ENCODE measurements at places on chromosomes 6 and 20. TPM values are rescaled to one million over a fixed set of nuclear protein-coding genes. Genes with fewer than 3 reads are reported as not detected.

- DNase-seq = no peak
Measured at GRCh38 chr6:164554700-164555476, 754.5 kb downstream of the C6orf118 start.

DNA sequence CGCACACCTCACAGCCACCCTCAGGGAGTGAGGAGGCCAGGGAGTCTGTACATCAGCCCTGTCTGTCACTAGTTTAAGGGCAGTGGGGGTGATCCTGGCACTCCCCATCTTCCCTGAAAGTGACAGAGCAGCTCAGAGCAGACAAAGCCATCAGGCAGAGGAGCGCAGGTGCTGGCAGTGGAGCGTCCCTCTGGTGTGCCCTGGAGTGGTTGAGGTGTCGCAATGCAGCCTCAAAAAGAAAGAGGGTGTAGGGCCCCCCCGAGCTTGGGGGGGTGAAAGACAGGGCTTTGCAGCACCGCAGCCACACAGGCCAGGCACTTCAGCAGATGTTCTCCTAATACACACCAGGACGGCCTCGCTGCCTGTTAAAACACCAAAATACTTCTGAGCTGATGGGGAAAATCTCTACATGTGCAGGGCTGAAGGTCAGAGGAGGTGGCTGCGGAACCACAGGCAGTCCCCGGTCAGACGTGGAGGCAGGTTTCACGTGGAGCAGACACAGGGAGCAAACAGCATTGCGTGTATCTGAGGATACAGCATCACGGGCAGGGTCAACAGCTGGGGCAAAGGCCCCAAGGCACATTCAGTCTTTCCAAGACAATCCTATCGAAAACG lies 69.5 kb downstream of the PREX1 start:
- no peak for DNase-seq

DNA sequence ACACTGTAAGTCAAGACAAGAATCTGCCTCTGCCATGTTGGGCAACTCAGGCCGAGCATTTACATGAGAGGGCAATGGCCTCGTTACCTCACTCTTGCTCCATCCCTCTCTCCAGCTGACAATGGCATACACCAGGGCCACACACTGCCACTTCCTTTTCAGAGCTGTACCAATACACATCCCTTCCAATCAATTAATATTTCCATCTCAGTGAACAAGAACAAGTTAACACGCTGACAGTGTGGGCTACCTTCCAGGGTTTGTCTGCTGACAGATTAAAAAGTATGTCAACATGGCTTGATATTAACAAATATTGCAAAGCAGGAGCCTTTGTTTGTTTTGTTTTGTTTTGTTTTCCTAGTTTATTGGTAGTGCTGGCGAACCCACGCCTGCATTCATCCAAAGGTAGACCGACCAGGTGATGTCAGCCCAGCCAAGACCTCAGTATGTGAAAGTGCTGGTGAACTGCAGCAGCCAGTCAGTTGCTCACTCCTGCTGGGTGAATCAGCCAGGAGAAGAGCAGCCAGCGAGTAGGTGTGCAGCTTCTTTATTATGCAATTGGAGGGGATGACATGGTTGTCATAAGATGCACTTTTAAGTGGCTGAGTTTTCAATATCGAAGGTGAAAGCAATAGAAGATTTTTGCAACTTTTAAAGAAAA lies 487.3 kb upstream of the JARID2 start:
- DNase-seq = no peak

BPIFB1 gene
- total RNA-seq = not detected

SLC17A9 gene
- 0.78 TPM for total RNA-seq

Measured in thyroid gland (tissue), 4 donors.